Dermis microvascular lymphatic vessel endothelial cell (primary cell): ENCODE measurements at places on chromosomes 12 and 14. TPM values are rescaled to one million over a fixed set of nuclear protein-coding genes. Genes with fewer than 3 reads are reported as not detected.

SDR9C7 gene
- total RNA-seq: not detected in 2 replicates

DPPA3 gene
- total RNA-seq: not detected in 2 replicates

KRT2 gene
- total RNA-seq: not detected in 2 replicates

KRT80 gene
- 0.13 and 0.39 TPM in 2 replicates for total RNA-seq

SETD3 gene
- total RNA-seq: 43.5 and 47.4 TPM in 2 replicates

SLC41A2 gene
- 5.7 and 6.2 TPM in 2 replicates for total RNA-seq

PTPRR gene
- total RNA-seq: under 0.01 TPM in 2 replicates

NXPH4 gene
- total RNA-seq: under 0.01 TPM in 1 of 2 replicates, not detected in the other

LGALS3 gene
- 88.0 and 98.5 TPM in 2 replicates for total RNA-seq

TAS2R7 gene
- total RNA-seq: under 0.01 TPM in 1 of 2 replicates, not detected in the other

TSPAN19 gene
- 0.13 TPM in 2 replicates for total RNA-seq

ABCD2 gene
- total RNA-seq: not detected in 2 replicates

TMEM119 gene
- total RNA-seq: not detected in 2 replicates
